ENCODE measurements at places on chromosomes 2 and 18. TPM values are rescaled to one million over a fixed set of nuclear protein-coding genes. Genes with fewer than 3 reads are reported as not detected.
A peak's percentile ranks its signal among the peaks of the same experiment; 100 is the strongest.

Gene AFG3L2
- total RNA-seq: 59.2 TPM

Gene CLEC4F
- not detected for total RNA-seq

- no peak overlapping the region for H3K27ac ChIP-seq
- no peak overlapping the region for H3K4me3 ChIP-seq
- no peaks in the 10 kb centered on the region for H3K36me3 ChIP-seq
- no peaks in the 10 kb centered on the region for H3K4me1 ChIP-seq
Measured at GRCh38 chr18:44096016-44096415, 584.7 kb upstream of the SETBP1 start.

DNA sequence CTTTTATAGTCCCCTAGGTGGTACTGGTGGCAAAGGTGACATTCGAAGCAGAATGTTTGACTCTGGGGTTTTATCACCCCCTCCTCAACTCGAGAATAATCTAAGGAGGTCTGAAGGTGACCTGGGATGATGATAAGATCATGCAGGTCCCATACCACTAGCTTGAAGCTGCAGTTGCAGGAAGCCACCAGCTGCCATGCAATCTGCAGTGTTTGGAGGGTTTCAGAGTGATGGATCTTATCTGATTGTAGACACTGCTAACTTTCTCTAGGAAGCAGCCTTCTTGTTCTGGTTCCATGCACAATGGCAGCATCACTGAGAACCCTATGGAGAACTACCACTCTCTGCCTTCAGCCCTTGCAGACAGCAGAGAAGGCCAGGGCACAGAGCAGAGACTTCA is 59.4 kb upstream of the LRPPRC start:
- DNase-seq: no peak
- no peak overlapping the region for H3K27ac ChIP-seq
- H3K4me1 ChIP-seq: no peaks in the 10 kb centered on the region
- no peaks in the 10 kb centered on the region for H3K27me3 ChIP-seq
- H3K4me3 ChIP-seq: no peak overlapping the region

- no peaks in the 10 kb centered on the region for H3K36me3 ChIP-seq
- no peaks in the 10 kb centered on the region for H3K4me1 ChIP-seq
- no peak overlapping the region for H3K4me3 ChIP-seq
- DNase-seq: no peak
- no peaks in the 10 kb centered on the region for H3K27me3 ChIP-seq
Measured at GRCh38 chr2:157692768-157693167, 64.1 kb upstream of the ACVR1C start.

DNA sequence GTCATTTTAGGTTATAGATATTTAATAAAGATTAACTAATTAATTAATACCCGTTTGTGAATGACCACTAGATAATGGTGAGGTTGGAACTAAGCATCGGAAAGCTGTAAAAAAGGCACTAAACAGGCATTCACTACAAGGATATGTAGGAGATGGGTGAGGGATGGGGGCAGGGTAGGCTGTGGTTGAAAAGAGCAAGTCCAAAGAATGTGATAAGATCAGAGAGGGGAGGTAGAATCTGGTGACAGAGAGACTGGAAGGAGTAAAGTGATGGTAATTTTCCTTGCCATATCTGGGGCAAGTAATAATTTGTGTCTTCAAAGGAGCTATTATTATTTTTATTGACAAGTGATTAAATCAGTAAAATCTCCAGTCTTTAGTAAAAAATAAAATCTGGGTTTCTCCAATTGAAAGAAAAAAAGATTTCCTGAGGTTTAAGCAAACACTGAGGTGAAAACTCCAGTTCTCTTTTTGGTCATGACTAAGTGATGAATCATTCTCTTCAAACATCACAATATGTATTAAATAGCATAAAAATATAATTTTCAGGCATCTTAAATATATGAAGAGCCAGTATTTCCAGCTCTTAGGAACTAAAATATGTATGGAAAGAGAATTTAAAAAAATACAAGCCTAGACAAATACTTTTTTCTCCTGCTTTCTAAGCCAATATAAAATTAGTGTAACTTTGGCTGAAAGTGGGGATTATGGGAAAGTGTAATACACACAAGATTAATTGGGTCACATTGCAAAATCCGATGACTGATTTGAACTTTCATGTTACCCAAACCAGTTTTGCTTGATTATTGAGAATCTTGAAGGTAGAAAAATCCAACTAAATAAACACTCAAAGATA is 259.1 kb upstream of the RBMS1 start:
- H3K36me3 ChIP-seq: no peaks in the 10 kb centered on the region
- H3K27ac ChIP-seq: peak overlapping the region; percentile 82

Gene SERPINB11
- not detected for total RNA-seq

Gene MROH2A
- 0.33 TPM for total RNA-seq

DNA sequence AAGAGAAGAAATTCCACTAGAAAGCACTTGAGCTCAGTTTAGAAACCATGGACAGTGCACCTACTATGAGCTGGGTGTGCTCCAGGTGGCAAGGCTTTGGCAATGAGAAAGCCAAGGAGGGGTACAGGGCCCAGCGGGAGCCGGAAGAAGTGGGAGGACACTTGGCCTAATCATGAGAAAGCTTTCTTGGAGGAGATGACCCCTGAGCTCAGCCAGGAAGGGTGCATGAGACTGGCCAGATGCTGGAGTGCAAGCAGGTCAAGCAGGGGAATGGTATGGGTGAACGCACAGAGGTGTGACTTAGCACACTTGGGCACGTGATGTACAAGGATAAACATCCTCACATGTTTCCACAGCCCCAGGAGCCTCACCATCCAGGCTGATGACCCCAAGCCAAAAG is 97.2 kb upstream of the GLI2 start:
- no peaks in the 10 kb centered on the region for H3K4me1 ChIP-seq
- H3K4me3 ChIP-seq: no peak overlapping the region

Gene AQP12B
- total RNA-seq: not detected

DNA sequence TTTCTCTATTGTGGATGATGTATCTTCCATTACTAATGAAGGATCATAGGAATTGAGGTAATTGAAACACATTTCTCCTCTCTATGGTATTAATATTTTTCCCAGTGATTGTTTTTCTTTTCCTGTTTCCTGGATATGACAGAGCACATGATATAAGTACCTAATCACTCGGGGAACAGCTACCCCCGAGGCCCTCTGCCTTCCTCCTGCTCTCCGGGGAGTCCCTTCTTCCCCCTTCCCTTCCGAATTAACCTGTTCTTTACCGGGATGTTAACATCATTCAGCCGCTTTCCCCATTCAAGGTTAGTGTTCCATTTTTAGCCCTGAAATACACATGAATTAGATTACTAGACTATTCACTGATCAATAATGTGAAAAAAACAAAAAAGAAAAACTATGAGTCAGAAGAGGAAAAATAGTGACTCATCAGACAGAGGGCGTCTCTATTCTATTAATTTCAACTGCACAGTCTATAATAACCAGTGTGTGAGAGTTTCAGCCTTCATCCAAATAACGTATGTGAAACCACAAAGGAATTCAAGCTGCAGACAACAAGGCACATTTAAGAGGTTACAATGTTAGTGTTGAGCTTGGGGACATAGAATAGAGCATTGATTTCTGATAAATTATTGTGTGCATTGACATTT is 450.8 kb downstream of the DLGAP1 start:
- H3K4me3 ChIP-seq: peak overlapping the region; percentile 9
- H3K27me3 ChIP-seq: no peaks in the 10 kb centered on the region
- H3K4me1 ChIP-seq: peaks cover 19% of the 10 kb centered on the region
- H3K27ac ChIP-seq: peak overlapping the region; percentile 61
- no peak for DNase-seq
- no peaks in the 10 kb centered on the region for H3K36me3 ChIP-seq

- no peaks in the 10 kb centered on the region for H3K4me1 ChIP-seq
- no peaks in the 10 kb centered on the region for H3K36me3 ChIP-seq
- H3K27ac ChIP-seq: no peak overlapping the region
- H3K4me3 ChIP-seq: no peak overlapping the region
- peaks cover 44% of the 10 kb centered on the region for H3K27me3 ChIP-seq
Measured at GRCh38 chr2:169237286-169237685, 125.0 kb downstream of the LRP2 start.

DNA sequence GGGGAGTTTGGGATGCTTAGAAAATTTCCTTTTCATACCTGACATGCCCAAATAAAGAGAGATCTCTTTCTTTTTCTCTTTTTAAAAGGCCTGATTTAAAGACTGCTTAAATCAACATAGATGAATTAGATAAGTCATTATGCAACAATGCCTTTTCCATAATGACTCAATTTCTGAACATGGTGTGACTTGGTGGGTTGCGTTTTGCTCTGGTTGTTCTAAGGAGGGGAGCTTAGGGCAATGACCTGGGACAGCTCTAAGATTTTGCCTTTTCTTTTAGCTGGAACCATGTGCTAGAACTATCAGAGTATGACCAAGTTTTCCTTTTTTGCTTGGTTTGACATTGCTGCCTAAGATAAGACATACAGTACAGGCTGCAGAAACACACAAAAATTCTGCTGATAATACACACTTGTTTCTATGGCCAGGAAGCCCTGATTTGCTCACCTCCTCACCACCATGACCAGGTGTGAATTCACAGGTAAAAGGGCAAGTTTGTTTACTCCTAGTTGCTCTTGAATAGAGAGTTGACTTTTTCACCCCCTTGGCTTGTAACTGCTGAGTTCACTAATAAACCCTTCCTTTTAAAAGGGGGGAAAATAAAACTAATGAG is 58.1 kb upstream of the IL1RL1 start:
- H3K4me3 ChIP-seq: no peak overlapping the region
- peaks cover 39% of the 10 kb centered on the region for H3K4me1 ChIP-seq
- peaks cover 8% of the 10 kb centered on the region for H3K27me3 ChIP-seq
- peaks cover 13% of the 10 kb centered on the region for H3K36me3 ChIP-seq
- no peak overlapping the region for H3K27ac ChIP-seq

GRCh38 chr2:36663851-36664695 is 32.4 kb upstream of the VIT start:
- no peak overlapping the region for H3K27ac ChIP-seq
- H3K4me3 ChIP-seq: no peak overlapping the region
- H3K4me1 ChIP-seq: no peaks in the 10 kb centered on the region
- no peaks in the 10 kb centered on the region for H3K36me3 ChIP-seq
